ENCODE measurements at places on chromosomes 2 and 18. TPM values are rescaled to one million over a fixed set of nuclear protein-coding genes. Genes with fewer than 3 reads are reported as not detected.

ACVR1C gene
- polyA plus RNA-seq: 0.23 TPM

TRPM8 gene
- not detected for polyA plus RNA-seq

WIPF1 gene
- polyA plus RNA-seq: 120 TPM

RANBP2 gene
- polyA plus RNA-seq: 15.9 TPM

TMEM17 gene
- polyA plus RNA-seq: not detected

IMPACT gene
- polyA plus RNA-seq: 9.2 TPM

CCL20 gene
- not detected for polyA plus RNA-seq

LIPG gene
- polyA plus RNA-seq: not detected

BMP10 gene
- polyA plus RNA-seq: not detected

KIAA2012 gene
- not detected for polyA plus RNA-seq

GKN2 gene
- not detected for polyA plus RNA-seq

COL3A1 gene
- polyA plus RNA-seq: not detected

VSNL1 gene
- not detected for polyA plus RNA-seq

SETBP1 gene
- polyA plus RNA-seq: 16.8 TPM

FHOD3 gene
- not detected for polyA plus RNA-seq

GPR35 gene
- polyA plus RNA-seq: not detected

UPP2 gene
- polyA plus RNA-seq: not detected
